ENCODE measurements at places on chromosomes 16 and 17. TPM values are rescaled to one million over a fixed set of nuclear protein-coding genes. Genes with fewer than 3 reads are reported as not detected.

GRCh38 chr17:41538565-41538991 is 10.5 kb upstream of the KRT19 start:
- DNase-seq: no peak

The EMC6 gene
- 36.0 TPM for polyA plus RNA-seq

DNA sequence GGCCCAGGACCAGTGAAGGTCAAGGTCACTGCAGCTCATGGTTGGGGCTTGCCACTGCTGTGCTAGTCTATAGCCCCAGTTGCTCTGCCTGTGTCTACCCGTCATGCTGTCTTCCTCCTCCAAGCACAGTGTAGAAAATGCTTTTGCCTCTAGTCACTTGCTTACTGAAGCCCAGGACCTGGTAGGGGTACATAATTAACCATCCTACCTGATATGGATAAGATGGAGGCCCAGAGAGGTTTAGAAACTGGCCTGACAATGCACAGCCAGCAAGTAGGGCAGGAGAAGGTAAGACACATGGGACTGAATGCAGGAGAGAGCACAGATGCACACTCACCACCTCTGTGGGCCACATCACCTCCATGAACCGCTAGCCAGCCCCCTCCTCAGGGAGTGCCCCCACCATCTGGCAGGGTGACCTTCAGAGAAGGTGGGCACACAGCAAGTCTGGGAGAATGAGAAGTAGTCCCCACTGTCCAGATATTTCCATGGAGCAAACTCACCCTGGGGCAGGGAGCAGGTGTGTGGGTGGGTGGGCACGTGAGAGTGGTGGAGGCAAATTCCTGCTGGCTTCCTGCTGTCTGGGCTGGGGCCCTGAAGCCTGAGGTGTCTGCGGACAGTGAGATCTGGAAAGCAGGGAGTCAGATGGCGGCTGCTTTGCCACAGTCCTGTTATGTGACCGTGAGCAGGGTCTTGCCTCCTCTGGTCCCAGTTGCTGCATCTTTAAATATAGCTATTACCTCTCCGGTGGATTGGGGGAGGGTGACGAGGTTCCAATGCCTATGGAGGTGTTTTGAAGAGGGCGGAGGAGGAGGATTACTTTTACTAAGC is 1.0 kb downstream of the CX3CL1 start:
- DNase-seq: no peak

DNA sequence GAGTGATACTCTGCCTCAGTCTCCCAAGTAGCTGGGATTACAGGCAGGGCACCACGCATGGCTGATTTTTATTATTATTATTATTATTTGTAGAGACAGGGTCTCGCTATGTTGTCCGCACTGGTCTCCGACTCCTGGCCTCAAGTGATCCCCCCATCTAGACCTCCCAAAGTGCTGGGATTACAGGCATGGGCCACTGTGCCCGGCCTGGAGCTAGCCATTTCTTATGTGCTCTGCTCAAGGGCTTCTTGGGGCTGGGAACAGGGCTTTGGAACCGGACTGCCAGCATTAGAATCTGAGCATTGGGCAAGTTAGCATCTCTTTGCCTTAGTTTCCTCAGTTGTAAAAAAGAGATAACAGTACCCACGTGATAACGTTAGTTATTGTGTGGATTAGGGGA is 111.3 kb downstream of the C16orf78 start:
- DNase-seq: no peak

DNA sequence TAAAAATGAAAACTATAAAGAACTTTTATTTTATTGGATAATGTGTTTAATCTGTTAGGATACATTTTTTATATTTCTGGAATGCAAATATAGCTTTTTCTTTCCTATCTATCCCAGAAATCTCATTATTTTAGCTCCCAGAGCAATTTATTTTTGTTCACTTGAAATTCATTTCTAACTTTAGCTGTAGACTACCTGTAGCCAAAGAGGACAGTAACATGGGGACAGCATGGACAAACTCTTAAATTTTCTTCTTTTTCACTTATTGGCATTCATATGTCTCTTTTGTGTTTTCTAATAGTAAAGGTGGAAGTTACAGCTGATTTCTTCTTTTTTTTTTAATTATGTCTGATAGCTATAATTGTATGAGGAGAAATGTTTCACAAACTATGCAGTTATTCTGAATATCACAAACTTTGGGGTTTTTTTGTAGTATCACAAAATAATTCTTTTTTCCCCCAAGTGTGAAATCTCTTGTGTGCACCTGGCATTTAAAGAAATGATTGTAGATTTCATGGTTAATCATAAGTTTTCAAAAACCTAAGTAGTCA is 55.4 kb downstream of the VMP1 start:
- DNase-seq: no peak

DNA sequence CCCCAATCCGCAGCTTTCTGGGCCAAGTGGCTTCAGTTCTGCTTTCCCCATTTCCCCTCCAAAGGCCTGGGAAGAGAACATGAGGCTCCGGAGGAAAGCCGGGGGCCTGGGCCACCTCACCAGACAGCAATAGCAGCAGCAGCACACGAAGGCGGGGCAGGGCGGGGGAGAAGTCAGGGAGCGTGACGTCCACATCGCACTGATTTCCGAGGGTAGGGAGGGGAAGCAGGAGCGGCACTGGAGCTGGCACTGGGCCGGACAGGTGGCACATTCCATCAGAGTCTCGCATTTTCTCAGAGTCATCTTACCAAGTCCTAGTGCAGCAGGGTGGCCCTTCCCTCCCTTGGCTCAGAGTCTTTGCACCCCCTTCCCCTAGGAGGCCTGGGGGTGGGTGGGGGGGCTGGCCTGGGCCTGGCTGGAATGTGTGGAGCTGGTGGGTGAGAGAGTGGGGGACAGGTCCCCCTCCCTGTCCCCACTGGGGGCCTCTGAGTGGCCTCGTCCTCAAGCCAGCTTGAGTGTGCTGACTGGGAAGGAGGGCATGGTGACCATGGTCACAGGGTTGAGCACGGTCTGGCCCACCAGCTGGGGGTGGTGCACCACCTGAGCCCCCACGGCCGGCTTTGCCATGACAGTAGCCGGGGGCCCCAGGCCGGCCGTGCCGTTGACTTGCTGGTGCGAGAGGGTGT is 14.3 kb downstream of the MNT start:
- DNase-seq: no peak

The SPEM3 gene
- polyA plus RNA-seq: not detected

- DNase-seq: no peak
Observed at GRCh38 chr16:6918646-6919045, 414.0 kb upstream of the RBFOX1 start.

DNA sequence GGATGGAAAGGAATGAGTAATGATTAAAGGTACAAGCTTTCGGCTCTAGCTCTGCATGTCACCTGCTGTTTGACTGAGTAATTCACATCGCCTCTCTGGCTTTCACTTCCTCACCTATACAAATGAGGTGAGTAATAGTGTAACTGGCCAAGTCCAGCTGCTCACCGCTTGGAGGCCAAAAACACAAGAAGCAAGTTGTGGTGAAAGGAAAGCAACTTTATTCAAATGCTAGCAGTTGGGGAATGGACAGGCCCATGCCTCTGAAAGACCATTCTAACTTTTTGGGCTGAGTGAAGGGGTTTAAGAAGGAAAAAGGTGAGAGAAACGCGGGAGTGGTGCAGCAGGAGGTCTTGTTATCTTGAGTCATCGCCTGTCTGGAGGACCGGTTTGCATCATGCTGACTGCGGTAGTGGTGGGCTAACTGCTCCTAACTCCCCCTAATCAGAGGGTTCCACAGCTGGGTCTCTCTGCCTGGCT is 45.7 kb upstream of the CSNK2A2 start:
- no peak for DNase-seq

The KATNB1 gene
- 22.5 TPM for polyA plus RNA-seq

- no peak for DNase-seq
Observed at GRCh38 chr17:63136369-63137012, 170.5 kb downstream of the TANC2 start.

Measured in muscle of back (tissue), 13 donors.